ENCODE measurements at places on chromosomes 12 and 14.

GRCh38 chr14:103675957-103676356, 39.3 kb downstream of the XRCC3 start:
- H3K36me3 ChIP-seq, result peaks cover 85% of the 10 kb centered on the region
- no peak overlapping the region for H3K4me3 ChIP-seq
- H3K27ac ChIP-seq, result no peak overlapping the region
- H3K27me3 ChIP-seq, result no peaks in the 10 kb centered on the region
- peaks cover 11% of the 10 kb centered on the region for H3K4me1 ChIP-seq

- H3K4me1 ChIP-seq, result peaks cover 23% of the 10 kb centered on the region
- no peaks in the 10 kb centered on the region for H3K27me3 ChIP-seq
- no peak for DNase-seq
- no peak overlapping the region for H3K27ac ChIP-seq
- H3K36me3 ChIP-seq, result no peaks in the 10 kb centered on the region
Observed at GRCh38 chr12:69660164-69660863, 38.8 kb downstream of the BEST3 start.

- H3K4me3 ChIP-seq, result no peak overlapping the region
- H3K36me3 ChIP-seq, result no peaks in the 10 kb centered on the region
- H3K4me1 ChIP-seq, result no peaks in the 10 kb centered on the region
- H3K27ac ChIP-seq, result no peak overlapping the region
Observed at GRCh38 chr12:25496098-25496587, 56.9 kb downstream of the LMNTD1 start.

- H3K4me1 ChIP-seq, result no peaks in the 10 kb centered on the region
- H3K4me3 ChIP-seq, result no peak overlapping the region
- H3K27me3 ChIP-seq, result no peaks in the 10 kb centered on the region
- no peak overlapping the region for H3K27ac ChIP-seq
- no peak for DNase-seq
Observed at GRCh38 chr12:2857576-2857975, 737 bp upstream of the TEX52 start.

GRCh38 chr12:6570264-6570887, 2.3 kb upstream of the NOP2 start:
- no peaks in the 10 kb centered on the region for H3K27me3 ChIP-seq
- DNase-seq, result no peak
- H3K4me3 ChIP-seq, result no peak overlapping the region
- peaks cover 10% of the 10 kb centered on the region for H3K4me1 ChIP-seq
- H3K36me3 ChIP-seq, result peaks cover 70% of the 10 kb centered on the region

DNA sequence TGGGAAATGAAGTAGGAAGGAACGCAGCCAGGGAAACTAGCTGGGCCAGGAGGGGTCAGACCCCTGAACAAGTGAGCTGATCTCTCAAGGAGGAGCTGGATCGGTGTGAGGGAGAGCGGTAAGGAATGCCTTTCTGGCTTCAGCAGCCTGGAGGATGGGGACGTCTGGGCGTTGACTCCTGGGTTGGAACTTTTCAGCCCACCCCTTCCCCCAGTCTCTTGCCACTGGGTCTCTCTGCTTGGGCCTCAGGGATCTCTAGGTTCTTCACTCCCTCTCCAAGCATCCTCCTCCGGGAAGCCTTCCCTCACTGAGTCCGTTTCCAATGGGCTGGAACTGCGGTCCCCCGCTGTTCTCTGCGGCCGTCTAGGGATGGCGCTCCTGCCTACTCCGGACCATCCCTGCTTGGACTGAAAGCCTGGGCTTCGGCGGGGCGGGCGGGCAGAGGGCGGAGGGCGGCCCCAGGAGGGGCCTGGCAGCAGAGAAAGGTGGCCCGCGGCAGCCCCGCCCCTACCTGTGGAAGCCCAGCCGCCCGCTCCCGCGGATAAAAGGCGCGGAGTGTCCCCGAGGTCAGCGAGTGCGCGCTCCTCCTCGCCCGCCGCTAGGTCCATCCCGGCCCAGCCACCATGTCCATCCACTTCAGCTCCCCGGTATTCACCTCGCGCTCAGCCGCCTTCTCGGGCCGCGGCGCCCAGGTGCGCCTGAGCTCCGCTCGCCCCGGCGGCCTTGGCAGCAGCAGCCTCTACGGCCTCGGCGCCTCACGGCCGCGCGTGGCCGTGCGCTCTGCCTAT, at the start of gene KRT7:
Gene KRT7, plus strand, starts transcription at position 570 of the 788 bp plus-strand sequence. Its CDS starts 54 bp downstream, at position 624.
- no peak for DNase-seq
- peak within 1 kb of the TSS; percentile 17 for H3K4me3 ChIP-seq
- H3K4me1 ChIP-seq, result peaks cover 44% of the 10 kb centered on the region

GRCh38 chr12:78293059-78293686, 462.5 kb downstream of the NAV3 start:
- no peak overlapping the region for H3K4me3 ChIP-seq
- no peak for DNase-seq

DNA sequence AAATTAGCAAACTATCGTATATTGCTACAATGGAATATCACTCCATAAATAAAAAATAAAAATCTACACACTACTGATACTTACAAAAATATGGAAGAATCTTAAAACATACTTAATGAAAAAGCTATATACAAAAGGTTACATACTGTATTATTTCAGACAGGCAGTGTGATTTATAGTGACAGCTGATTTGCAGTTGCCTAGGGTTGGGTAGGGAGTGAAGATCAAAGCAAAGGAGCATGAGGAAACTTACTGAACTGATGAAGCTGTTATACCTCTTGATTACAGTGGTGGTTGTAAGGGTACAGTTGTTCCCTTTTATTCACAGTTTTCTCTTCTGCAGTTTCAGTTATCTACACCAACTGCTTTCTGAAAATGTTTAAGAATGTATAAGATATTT, 62.6 kb downstream of the FSCB start:
- DNase-seq, result no peak
- H3K27ac ChIP-seq, result no peak overlapping the region
- H3K4me3 ChIP-seq, result no peak overlapping the region
- H3K36me3 ChIP-seq, result no peaks in the 10 kb centered on the region
- H3K4me1 ChIP-seq, result no peaks in the 10 kb centered on the region
- H3K27me3 ChIP-seq, result no peaks in the 10 kb centered on the region

GRCh38 chr14:22434030-22434429, 155.0 kb downstream of the DAD1 start:
- H3K27ac ChIP-seq, result no peak overlapping the region
- no peaks in the 10 kb centered on the region for H3K27me3 ChIP-seq
- no peak overlapping the region for H3K4me3 ChIP-seq
- peaks cover 14% of the 10 kb centered on the region for H3K4me1 ChIP-seq

DNA sequence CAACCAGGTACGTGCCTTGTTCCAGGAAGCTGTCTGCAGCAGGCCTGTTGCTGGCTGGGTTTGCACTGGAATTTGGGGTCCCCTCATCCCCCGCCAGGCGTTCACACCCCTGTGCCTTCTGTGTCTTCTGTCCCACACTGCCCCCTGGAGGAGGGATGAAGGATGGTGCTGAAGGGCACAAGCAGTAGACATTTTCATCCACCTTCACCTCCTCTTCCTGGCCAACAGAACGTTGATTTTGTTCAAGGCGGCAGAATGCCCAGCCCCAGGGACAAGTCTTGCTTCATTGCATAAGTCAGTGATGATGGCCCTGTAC, 122.1 kb downstream of the CALM1 start:
- H3K4me3 ChIP-seq, result no peak overlapping the region
- H3K4me1 ChIP-seq, result peaks cover 34% of the 10 kb centered on the region
- H3K27ac ChIP-seq, result no peak overlapping the region
- H3K36me3 ChIP-seq, result no peaks in the 10 kb centered on the region
- H3K27me3 ChIP-seq, result no peaks in the 10 kb centered on the region

DNA sequence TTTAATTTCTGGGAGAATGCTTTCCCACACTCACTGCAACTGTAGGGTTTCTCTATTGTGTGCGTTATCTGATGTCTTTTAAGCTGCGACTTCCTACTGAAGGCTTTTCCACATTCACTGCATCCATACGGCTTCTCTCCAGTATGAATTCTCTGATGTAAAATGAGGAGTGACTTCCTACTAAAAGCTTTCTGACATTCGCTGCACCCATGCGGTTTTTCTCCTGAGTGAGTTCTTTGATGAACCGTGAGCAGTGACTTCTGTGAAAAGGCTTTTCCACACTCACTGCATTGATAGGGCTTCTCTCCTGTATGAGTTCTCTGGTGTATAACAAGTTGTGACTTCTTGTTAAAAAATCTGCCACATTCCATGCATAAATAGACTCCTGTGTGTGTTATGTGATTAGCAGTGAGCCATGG, 29.7 kb downstream of the ZNF605 start:
- no peaks in the 10 kb centered on the region for H3K27me3 ChIP-seq
- DNase-seq, result no peak
- no peak overlapping the region for H3K27ac ChIP-seq
- H3K4me3 ChIP-seq, result no peak overlapping the region
- H3K4me1 ChIP-seq, result no peaks in the 10 kb centered on the region

DNA sequence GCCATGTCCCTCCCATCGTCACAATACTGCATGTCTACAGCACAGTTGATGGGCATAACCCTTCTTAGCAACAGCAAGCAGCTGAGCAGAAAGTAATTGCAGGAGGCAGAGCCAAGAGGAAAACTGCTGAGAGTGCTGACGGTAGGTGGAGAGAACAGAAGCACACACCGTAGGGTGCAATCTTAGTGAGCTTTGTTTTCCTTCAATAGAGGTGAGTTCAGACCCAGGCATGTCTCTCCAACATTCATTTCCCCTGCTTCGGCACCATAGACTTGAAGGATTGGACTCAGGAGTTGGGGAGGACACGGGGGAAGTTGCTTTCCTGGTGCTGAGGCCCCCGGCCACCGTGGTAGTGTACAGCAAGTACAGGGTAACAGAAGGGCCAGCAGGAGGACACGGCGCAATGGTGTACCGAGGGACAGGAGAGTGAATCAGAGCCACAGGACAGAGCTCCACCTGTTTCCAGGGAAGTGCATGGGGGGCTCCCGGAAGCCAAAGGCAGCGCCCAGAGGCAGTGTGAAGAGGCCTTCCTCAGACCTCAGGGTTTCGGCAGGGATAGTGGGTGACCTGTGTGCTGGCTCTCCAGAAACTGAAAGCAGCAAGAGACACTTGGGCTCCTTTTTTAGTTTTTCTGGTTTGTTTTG, 36.3 kb upstream of the SINHCAF start:
- H3K4me3 ChIP-seq, result no peak overlapping the region
- no peak overlapping the region for H3K27ac ChIP-seq
- no peaks in the 10 kb centered on the region for H3K36me3 ChIP-seq
- no peak for DNase-seq

DNA sequence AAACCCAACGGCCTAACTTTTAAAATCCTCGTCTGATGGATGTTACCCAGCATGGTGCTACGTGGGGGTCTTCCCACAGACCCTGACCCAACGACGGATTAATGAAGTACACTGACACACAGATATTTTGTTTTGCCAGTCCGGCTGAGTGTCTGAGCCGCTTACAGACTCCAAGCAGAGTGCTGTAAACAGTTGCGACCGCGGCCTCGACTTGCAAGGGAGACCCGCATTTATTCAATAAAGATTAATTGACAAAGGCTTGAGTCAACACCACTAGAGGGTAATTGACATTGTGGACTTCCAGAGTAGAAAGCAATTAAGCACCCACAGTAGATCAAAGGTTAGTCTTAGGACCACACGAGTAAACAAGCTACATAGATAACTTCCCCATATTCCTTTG, 1042.4 kb downstream of the AACS start:
- DNase-seq, result no peak
- no peaks in the 10 kb centered on the region for H3K4me1 ChIP-seq

DNA sequence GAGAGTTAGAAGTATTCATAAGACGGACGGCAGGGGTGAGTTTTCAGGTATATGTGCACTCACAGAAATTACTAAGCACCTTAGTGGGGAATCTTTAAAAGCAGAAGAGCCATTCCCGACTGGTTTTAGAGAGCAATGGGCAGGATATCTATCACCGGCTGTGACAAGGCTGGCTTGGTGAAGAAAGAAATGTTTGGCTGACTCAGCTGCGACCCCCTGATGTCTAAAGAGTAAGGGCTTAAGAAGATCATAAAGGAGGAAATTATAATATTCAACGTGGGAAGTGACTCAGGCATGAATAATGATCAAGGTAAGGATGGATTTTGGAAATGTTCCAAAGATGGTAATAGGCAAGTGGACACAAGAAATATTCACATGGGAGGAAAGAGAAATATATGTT, 407.6 kb downstream of the TMEM132D start:
- no peaks in the 10 kb centered on the region for H3K4me1 ChIP-seq
- no peak overlapping the region for H3K4me3 ChIP-seq
- no peak overlapping the region for H3K27ac ChIP-seq
- H3K36me3 ChIP-seq, result no peaks in the 10 kb centered on the region

GRCh38 chr14:101464310-101464983, 96.8 kb upstream of the DIO3 start:
- H3K27ac ChIP-seq, result no peak overlapping the region
- H3K27me3 ChIP-seq, result no peaks in the 10 kb centered on the region
- DNase-seq, result no peak
- H3K36me3 ChIP-seq, result no peaks in the 10 kb centered on the region

- H3K36me3 ChIP-seq, result no peaks in the 10 kb centered on the region
- H3K4me1 ChIP-seq, result no peaks in the 10 kb centered on the region
- DNase-seq, result no peak
- H3K27me3 ChIP-seq, result no peaks in the 10 kb centered on the region
- no peak overlapping the region for H3K4me3 ChIP-seq
- H3K27ac ChIP-seq, result no peak overlapping the region
Observed at GRCh38 chr12:131461096-131461495, 249.8 kb upstream of the SFSWAP start.

- DNase-seq, result no peak
- H3K36me3 ChIP-seq, result peaks cover 21% of the 10 kb centered on the region
- no peaks in the 10 kb centered on the region for H3K27me3 ChIP-seq
- no peak overlapping the region for H3K27ac ChIP-seq
Observed at GRCh38 chr12:88113871-88114270, 28.0 kb downstream of the CEP290 start.

- no peak for DNase-seq
- no peak overlapping the region for H3K27ac ChIP-seq
- H3K4me3 ChIP-seq, result no peak overlapping the region
- no peaks in the 10 kb centered on the region for H3K36me3 ChIP-seq
Observed at GRCh38 chr14:83271663-83272062, 1738.0 kb upstream of the SEL1L start.

DNA sequence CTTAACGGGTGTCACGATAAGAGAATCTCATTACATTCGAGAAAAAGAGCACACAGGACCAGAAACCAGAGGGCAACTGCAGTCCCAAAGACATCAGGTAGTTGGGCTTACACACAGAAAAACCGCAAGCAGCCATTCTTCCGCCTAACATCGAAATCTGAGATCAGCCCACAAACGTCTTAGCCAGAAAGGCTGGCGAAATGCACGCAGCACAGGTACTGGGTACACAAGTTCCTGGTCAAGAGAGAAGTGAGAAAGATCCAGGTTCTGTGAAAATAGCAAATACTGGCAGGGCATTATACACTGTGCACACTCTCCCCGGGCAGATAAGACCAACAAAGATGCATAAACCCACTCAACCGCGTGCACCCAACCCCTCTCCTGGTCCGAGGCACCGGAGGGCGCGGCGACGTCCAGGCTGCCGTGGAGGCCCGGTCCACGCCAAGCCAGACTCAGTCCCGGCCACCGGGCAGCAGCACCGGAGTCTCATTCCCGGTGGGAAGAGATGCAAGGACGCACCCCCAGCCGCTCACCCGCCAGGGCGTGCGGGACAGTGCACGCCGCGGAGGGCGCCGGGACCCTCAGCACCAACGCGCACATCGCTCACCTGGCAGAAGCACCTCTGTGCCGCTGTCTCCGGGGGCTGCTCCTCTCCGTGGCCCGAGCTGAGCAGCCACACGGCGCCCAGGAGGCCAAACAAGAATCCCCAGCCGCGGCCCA, 437 bp downstream of the ERO1A start:
- H3K4me3 ChIP-seq, result peak overlapping the region; percentile 90
- no peaks in the 10 kb centered on the region for H3K36me3 ChIP-seq
- peaks cover 14% of the 10 kb centered on the region for H3K4me1 ChIP-seq
- peak; percentile 74 for DNase-seq
- peak overlapping the region; percentile 99 for H3K27ac ChIP-seq

- no peaks in the 10 kb centered on the region for H3K27me3 ChIP-seq
- H3K4me1 ChIP-seq, result peaks cover 22% of the 10 kb centered on the region
- H3K27ac ChIP-seq, result peak within 1 kb of the TSS; percentile 86
- peaks cover 30% of the 10 kb centered on the region for H3K36me3 ChIP-seq
Observed at GRCh38 chr12:56104109-56104814, at the start of gene PA2G4. PA2G4 (plus strand) TSS chr12:56104559; CDS start chr12:56104738, 179 bp downstream.
